Activated CD8-positive, alpha-beta memory T cell treated with anti-CD3 and anti-CD28 coated beads, Interleukin-2, amount 50 U/mL, for 4 hours (primary cell): ENCODE measurements at places on chromosomes 7 and 10.
A peak's percentile ranks its signal among the peaks of the same experiment; 100 is the strongest.

DNA sequence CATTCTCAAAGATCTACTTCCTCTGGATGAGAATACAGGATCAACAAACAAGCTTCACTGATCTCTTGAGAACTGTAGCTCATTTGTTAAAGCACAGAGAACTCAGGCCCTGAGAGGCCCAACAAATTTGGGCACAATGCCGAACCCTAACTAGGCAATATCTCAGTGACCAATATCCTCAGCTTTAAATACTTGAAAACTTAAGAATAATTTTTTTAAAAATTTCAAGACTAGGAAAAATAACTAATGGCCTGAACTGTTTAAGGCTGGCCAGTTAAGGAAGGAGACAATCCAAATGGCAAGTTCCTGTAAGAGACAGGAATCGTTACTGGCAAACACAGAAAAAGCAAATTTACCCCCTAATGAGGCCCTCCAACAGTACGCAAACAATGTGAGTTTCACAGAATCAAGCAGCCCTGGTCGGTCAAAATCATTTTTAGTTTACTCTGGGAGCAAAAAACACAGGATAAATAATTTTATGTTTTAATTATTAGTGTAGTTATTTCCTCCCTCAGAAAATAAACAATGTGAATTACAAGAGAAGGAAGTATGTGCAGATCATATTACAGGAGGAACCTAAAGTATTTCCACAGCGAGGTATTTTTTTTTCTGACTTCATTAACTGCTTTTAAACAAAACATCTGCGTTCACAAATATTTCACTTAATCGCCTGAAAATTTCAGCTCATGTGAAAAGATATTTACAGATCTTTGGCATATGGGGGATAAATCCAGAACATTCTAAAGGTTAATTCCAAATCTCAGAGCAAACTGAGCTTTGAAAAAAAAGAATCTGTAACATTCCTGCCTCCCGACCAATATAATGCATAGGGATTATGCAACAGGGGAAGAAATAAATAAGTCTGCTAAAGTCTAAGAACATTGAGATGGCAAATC is 39.5 kb downstream of the NT5C2 start:
- DNase-seq, result no peak

DNA sequence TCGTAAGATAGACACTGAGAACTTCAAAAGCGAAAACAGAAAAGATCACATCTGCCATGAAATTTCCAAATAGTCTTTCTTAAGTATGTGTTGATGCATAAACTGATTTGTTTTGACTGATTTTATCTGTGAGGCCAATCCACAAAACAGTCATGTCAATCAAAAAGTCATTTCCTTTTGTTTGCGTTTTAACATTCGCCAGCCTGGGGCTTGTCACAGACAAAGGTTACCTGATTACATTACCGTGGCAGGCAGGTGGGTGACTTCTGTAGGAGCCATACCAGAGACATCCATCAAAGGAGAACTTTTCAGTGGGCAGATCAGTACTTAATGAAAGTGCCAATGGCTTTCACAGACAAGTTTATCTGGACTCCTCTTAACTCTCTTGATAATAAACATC is 45.5 kb upstream of the BET1 start:
- no peak for DNase-seq

GRCh38 chr10:130127364-130128061 is 8.7 kb upstream of the GLRX3 start:
- peak; percentile 49 for DNase-seq

GRCh38 chr10:101095550-101096213 is 33.9 kb downstream of the KAZALD1 start:
- DNase-seq, result peak; percentile 70

GRCh38 chr7:47411281-47411869 is 170.5 kb downstream of the TNS3 start:
- no peak for DNase-seq

GRCh38 chr7:37391791-37392672 is 56.6 kb downstream of the ELMO1 start:
- DNase-seq, result no peak

GRCh38 chr10:70729763-70730357 is 55.3 kb downstream of the TBATA start:
- DNase-seq, result no peak

DNA sequence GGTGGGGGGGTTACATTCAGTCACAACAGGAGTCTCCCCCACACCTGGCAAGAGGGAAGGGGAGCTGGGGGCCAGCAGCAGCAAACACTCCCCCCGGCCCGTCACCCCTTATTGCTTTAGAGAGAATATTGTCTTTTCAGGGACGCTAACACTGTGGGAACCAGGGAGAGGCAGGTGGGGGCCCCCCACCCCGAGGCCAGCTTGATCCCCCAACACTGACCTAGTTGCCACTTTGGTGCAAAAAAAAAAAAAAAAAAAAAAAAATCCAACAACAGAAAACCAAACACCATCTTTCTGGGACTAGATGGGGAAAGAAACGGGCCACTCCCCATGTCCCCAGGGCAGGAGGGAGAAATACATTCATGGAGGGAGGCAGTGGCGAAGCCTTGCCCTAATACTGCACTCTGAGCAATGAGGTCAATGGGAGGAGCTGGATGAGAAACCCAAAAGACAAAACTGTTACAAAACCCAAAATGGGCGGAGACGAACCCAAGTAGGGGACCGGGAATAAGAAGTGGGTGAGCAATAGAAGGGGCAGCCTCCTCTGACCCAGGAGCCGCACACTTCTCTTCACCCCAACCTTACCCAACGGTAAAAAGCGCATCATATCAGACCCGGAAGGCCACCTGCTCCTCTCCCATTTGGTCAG is 6.5 kb downstream of the GNB2 start:
- DNase-seq, result no peak

- no peak for DNase-seq
Observed at GRCh38 chr7:148735967-148736366, 37.3 kb downstream of the CUL1 start.

- DNase-seq, result no peak
Observed at GRCh38 chr7:137801491-137801890, 45.3 kb downstream of the DGKI start.
